ENCODE measurements at places on chromosomes 2 and 18. TPM values are rescaled to one million over a fixed set of nuclear protein-coding genes. Genes with fewer than 3 reads are reported as not detected.

GRCh38 chr2:147934881-147935620, 85.5 kb downstream of the ORC4 start:
- DNase-seq: no peak

Gene OR6B2
- total RNA-seq: not detected

Gene HRH4
- total RNA-seq: not detected

DNA sequence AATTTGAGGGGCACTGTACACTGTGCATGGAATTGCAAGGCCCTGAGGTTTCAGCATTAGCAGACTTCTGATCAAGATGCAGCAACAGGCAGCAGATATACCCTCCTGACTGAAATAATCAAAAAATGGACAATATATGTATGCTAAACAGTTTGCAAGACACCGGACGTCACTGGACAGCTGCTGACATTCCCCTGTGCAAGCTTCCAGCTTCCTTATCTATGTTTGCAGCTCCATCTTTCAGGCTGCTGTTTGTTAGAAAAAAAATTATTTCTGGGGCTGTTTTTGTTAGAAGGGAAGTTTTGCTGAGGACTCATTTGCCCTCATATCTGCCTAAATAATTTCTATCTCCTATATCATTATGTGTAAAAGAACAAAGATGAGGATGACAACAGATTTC, 179.5 kb upstream of the BCL2L11 start:
- no peak for DNase-seq

GRCh38 chr2:30530346-30530745, 83.3 kb downstream of the LCLAT1 start:
- DNase-seq: no peak

- DNase-seq: no peak
Measured at GRCh38 chr2:107592280-107592624, 234.4 kb upstream of the RGPD4 start.

DNA sequence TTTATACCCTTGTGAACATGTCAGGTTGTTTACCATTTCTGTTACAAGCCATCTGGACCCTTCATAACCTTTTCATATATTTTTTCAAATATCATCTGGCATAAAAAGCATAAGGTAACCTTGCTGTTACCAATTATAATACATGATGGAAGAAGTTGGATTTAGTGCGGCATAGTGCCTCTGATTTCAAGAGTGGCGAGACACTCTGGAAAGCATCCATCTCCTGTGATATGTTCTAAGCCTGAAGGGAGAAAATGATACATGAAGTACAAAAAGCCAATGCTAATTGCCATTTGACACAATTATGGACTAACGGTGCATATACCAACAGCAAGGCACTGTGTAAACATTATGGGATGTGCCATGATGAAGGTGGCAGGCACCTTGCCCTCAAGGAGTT, 75.1 kb downstream of the DCC start:
- no peak for DNase-seq

DNA sequence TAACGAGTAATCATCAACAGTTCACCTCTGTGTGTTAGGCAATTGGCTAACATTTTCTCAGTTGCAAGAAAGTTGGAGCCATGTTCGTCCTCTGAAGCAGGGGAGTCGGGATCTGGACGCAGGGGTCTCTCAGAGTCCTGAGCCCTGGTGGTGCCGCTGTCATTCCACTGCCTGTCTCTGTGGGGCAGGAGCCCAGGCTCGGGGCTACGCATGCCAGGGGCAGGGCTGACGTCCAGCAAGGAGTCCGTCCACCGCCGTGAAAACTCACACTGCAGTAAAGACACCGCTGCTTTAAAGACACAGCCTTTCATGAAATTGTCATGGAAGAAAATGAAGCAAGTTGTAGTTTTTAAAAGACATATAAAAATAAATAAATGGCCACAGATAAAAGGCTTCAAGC, 571.1 kb upstream of the SOX11 start:
- no peak for DNase-seq

Gene CIB4
- total RNA-seq: not detected

DNA sequence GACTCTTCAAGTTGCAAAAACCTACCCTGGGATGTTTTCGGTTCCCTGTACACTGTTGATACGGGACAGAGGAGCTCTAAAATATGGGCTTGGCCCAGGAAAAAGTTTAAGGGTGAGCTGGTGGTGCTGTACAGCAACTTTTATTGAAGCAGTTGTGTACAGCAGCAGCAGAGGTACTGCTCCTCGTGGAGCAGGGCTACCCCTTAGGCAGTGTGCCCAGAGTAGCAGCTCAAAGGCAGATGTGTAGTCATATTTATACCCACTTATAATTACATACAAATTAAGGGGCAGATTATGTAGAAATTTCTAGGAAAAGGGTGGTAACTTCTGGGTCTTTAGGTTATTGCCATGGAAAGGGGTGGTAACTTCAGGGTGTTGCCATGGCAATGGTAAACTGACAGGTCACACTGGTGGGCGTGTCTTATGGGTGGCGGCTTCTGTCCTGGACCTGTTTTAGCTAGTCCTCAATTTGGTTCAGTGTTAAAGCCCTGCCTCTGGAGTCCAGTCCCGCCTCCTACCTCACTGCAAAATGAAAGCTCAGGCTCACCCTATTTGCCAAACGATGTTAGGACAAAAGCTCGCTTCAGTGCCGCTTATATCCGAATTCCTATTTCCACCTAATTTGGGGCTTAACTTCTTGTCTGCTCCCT, 203.2 kb downstream of the ETAA1 start:
- DNase-seq: no peak

Gene IFT172
- 32.8 TPM for total RNA-seq

- DNase-seq: no peak
Measured at GRCh38 chr2:230885463-230886130, 20.9 kb downstream of the ITM2C start.

DNA sequence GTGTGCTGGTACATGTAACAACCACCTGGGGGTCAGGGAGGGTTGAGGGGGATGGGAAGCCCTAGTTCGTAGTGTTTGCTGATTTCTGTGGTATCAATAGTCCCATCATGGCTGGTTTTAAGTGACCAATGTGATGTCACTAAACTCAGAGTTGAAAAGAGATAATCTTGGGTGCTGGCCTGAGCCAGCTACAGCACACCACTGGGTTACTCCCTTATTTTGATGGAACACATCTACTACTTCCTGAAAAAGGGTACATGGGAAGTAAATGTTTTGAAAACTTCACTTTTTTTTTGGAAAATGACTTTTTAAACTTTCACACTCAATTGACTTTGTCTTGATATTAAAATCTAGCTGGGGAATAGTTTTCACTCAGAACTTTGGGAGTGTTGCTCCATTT, 87.0 kb upstream of the CXCR4 start:
- no peak for DNase-seq

- DNase-seq: no peak
Measured at GRCh38 chr2:213015387-213016165, 135.8 kb downstream of the IKZF2 start.

- DNase-seq: no peak
Measured at GRCh38 chr18:75087119-75088020, 121.6 kb downstream of the PTGR3 start.

Gene ANKRD30B
- total RNA-seq: not detected

DNA sequence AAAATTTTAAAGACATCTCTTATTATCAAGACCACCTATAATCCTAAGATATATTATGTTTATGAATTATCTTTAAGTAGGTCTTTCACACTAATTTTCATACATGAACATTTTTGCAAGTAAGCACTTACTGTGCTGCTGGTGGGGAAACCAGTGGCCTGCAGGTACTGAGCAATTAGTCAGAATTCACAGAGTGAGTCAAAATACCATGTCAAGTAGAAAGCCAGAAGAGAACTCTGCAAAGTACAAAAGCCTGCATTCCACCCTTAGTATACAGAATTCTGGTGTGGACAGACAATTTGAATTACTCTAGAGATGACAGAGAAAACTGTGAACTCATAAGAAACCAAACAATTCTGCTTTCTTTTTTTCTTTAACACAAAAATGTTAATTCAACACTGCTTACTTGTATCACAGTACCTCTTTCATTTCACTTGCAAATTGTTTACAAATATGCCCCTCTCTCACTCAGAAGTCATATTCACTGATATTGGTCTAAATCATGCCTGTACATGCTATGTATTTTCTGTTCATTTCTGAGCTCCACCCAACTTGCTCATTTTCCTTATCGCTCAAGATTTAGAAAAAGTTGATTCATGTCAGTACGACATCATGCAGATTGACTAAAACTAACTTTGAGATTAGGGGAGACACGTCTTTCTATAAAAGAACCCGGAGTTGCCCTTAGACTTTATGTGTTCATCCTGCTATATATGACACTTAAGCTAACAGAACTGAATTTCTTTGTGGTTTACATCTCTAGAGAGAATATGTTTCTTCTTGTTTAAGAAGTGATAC, 182.9 kb downstream of the IKZF2 start:
- no peak for DNase-seq

DNA sequence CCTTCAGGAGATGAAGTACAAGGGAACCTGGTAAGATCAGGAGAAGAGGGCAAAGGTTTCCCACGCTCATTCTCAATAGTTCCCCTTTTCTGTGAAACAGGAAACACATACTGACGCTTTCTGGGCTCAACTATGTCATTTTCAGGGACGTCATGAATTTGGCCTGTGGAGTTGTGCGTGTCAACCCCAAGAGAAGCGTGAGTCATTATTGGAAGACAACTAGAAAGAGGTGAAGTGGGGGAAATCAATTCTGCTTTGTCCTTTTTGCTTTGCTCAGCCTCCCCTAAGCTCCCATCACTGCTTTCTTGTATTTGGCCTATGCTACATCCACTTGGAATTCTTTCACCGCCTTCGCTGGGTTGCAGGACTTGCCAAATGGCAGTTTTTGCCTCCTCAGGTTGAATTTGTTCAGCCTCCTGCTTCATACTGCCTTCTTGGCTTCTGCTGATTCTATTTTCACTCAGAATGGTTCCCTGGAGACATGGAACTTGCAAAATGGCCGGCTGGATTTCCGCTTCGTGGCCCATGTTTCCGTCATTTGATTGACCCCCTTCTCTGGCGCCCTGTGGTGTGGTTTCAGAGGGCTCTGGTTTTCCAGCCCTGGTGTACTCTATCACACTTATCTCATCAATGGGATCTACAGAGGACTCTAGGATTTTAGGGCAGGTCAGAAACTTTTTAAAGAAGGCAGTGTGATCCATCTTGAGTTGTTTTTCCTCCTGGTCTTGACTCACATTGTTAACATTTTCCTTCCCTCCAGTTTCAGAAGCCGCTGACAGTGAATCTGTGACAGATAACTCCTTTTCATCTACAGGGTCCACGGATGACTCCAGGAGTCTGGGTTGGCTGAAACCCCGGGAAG, 93.3 kb downstream of the ALPK2 start:
- no peak for DNase-seq

DNA sequence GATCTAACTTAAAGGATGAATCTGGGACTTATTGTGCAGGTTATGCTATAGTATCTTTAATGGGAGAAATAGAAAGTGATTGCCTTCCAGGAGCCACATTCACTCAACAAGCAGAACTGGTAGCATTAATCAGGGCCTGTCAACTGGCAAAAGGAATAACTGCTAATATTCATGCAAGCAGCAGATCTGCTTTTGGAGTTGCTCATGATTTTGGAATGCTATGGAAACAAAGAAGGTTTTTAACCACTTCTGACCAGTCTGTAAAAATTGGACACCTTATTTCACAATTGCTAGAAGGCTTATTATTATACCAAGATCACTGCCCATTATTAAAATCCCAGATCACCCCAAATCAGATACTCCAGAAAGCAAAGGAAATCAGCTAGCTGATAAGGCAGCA, 200.4 kb downstream of the MREG start:
- no peak for DNase-seq

DNA sequence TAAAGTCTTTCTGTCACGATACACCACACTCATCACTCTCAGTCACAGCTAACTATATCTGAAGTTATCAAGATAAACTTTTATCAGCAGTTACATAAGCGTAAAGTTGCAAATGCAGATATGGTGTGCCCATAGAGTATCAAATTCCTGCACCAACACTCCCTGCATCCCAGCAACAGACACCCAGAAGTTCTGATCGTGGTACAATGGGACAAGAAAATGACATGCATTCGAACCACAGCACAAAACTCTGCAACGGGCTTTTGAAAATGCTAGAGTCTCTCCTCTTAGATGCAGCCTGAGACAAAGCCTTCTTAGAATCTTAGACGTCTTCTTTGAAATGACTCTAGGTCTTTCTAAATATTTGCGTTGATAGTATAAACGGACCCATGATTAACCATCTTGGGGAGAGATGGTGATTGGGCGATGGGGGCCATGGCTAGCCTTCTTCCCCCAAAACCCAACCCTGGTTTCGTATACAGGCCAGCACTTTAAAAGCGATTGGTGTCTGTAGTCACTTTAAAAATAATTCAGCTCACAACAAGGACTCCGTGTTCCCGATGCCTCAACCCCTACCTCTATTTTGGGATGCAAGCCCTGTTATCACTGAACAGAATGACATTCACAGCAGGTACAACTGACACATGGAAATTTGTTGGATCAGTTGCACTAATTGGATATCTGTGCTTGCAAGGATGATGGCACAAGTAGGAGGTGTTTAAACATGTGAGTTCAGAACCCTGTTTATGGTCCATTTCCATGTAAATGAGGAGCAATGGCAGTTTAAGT, 286.6 kb downstream of the MYT1L start:
- no peak for DNase-seq

GRCh38 chr18:63997606-63998005, 27.7 kb downstream of the SERPINB8 start:
- DNase-seq: no peak

DNA sequence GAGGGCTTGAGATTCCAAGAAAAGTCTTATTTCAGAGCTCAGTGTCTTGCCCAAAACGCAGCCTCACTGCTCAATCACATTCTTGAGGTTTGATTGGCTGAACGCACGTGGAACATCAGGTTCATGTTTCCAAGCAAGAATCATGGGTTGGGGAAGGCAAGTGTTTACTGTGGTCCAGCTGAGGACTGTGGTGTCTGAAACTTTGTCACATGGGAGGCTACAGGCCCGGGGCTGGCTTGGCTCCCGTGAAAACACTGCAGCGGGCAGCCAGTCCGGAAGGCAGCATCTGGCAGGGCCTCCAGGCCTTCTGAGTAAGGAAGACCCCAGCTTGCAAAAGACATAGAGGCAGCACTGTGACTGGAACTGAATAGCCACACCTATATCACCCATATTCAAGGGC, 84.7 kb downstream of the POLR1A start:
- no peak for DNase-seq

Gene FAM161A
- total RNA-seq: 1.9 TPM

- DNase-seq: no peak
Measured at GRCh38 chr2:85786444-85786843, 32.7 kb downstream of the ATOH8 start.

Gene PLCD4
- 0.56 TPM for total RNA-seq

- no peak for DNase-seq
Measured at GRCh38 chr2:158042666-158043065, 59.0 kb upstream of the UPP2 start.

DNA sequence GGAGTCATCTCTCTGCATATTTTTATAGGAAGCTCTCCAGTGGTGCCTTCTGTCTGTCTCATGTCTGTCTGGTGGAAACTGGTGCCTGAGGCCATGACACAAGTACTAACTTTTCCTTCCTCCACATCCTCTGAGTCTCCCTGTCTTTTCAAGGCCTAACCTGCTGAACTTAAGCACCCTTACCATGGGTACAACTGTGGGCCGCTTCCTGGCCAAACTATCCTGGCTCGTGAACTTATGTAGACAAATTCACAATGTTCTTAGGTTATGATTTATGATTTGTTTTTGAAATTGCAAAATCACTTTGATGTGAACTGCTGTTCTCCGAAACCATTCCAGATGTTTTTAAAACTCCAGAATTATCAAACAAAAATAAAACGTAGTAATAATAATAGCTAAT, 804.5 kb upstream of the POU3F3 start:
- DNase-seq: no peak

Gene POMC
- 12.8 TPM for total RNA-seq

Gene SLC11A1
- 93.6 TPM for total RNA-seq
